GM12878 (cell line): ENCODE measurements at places on chromosomes 2 and 18.

GRCh38 chr2:171735991-171736710 is 48.9 kb downstream of the DYNC1I2 start:
- DNase-seq: no peak

GRCh38 chr2:8984855-8985254 is 18.6 kb downstream of the MBOAT2 start:
- no peak for DNase-seq

DNA sequence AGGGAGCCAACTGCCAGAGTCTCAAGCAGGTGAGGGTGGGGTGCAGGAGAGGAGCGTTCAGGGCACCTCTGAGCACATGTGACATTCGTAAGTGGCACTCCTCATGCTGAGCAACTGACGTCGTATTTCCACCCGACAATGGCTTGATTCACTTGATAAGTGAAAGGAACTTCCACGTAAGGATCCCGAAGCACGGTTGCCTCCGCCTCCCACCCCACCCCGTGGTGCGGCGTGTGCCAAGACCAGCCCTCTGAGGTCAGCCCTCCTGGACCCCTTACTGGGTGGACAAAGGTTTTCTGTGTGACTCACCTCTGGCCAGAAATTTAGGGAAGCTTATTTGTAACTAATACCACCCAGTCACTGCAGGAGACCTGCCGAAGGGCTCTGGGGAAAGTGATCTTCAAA is 59.9 kb downstream of the AGAP1 start:
- DNase-seq: no peak

DNA sequence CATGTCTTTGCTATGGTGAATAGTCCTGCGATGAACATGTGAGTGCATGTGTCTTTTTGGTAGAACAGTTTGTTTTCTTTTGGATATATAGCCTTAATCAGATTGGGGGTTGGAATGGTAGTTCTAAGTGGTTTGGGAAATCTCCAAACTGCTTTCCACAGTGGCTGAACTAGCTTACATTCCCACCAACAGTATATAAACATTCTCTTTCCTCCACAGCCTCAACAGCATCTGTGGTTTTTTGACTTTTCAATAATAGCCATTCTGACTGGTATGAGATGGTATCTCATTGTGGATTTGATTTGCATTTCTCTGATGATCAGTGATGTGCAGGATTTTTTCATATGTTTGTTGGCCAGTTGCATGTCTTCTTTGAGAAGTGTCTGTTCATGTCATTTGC is 112.2 kb upstream of the SESTD1 start:
- no peak for DNase-seq

DNA sequence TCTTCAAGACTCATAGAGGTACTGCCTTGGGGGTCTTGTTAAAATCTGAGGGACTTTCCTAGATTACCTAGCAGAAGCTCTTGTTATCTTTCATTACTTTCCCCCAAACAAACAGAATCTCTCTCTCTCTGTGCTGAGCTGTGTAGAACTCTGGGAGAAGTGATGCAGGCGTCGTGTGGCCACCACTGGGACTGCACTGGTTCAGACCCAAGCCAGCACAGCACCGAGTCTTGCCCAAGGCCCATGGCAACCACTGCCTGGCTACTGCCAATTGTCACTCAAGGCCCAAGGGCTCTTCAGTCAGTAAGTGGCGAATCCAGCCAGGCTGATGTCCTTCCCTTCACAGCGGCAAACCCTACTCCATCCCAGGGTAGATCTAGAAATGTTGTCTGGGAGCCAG is 28.6 kb downstream of the PPP1R1C start:
- DNase-seq: no peak

DNA sequence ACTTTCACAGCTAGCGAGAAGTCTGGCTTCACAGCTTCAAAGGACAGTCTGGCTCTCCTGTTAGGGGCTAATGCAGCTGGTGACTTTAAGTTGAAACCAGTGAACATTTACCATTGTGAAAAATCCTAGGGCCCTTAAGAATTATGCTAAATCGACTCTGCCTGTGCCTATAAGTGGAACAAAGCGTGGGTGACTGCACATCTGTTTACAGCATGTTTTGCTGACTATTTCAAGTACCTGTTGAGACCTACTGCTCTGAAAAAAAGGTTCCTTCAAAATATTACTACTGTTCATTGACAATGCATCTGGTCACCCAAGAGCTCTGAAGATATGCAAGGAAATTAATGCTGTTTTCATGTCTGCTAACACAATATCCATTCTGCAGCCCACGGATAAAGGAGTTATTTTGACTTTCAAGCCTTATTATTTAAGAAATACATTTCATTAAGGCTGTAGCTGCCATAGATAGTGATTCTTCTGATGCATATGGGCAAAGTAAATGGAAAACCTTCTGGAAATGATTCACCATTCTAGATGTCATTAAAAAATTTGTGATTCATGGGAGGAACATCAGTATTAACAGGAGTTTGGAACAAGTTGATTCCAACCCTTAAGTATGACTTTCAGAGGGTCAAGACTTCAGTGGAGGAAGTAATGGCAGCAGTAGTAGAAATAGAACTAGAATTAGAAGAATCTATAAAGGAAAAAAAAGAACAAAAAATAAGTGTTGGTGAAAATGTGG is 48.9 kb downstream of the POLR1A start:
- no peak for DNase-seq

- DNase-seq: no peak
Observed at GRCh38 chr2:240963065-240963867, 35.2 kb upstream of the SNED1 start.

DNA sequence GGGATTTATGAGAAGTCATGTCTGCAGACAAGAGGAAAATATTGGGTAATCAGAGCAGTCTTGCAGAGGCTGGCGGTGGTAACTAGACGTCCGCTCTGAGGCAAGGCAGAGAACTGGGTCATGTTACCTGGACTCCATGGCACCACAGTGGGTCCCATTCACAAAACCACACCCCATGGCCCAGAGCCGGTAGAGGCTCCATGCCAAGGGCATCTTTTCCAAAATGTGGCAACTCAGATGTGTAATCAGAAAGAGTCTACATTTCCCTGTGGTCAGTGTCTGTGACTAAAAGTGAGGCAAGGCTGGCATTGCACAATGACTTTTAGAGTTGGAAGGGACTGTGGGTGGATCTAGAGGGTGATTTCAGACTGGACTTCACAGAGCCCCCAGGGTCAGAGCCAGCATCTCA is 113.1 kb downstream of the MREG start:
- no peak for DNase-seq

GRCh38 chr2:101793277-101793969 is 95.9 kb downstream of the MAP4K4 start:
- DNase-seq: no peak

- no peak for DNase-seq
Observed at GRCh38 chr18:77222464-77222863, 27.2 kb upstream of the GALR1 start.

DNA sequence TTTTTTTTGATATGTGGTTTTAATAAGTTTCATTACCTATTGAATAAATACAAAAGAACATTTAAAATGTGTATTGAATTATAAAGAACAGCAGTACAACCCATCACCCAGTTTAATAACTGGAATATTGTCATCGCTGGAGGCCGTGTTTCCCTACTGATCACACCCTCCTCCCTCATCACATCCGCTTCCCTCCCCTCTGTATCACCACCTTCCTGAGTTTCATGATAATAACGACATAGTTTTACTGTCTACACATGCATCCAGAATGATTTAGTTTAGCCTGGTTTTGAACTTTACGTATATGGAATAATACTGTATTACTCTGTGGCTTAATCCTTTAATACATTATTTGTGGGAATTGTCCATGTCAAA is 2.1 kb downstream of the SERPINB8 start:
- DNase-seq: no peak

DNA sequence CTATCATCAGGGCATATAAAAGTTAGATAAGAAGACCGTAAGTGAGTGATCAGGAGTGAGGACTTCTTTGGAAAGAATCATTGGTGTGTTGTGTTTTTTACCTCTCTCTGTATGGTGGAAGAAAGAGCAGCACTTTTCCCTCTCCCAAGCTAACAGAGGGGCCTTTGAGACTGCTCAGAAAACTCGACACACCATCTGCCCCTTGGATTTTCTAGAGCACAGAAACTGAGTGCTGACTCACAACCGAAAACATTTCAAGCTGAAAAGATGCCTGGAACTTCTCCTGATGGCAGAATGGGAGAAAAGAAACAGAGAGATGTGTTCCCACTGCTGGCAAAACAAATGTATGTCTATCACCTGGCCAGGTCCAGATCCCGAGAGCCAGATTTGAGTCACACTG is 156.6 kb downstream of the DNAH7 start:
- DNase-seq: no peak

DNA sequence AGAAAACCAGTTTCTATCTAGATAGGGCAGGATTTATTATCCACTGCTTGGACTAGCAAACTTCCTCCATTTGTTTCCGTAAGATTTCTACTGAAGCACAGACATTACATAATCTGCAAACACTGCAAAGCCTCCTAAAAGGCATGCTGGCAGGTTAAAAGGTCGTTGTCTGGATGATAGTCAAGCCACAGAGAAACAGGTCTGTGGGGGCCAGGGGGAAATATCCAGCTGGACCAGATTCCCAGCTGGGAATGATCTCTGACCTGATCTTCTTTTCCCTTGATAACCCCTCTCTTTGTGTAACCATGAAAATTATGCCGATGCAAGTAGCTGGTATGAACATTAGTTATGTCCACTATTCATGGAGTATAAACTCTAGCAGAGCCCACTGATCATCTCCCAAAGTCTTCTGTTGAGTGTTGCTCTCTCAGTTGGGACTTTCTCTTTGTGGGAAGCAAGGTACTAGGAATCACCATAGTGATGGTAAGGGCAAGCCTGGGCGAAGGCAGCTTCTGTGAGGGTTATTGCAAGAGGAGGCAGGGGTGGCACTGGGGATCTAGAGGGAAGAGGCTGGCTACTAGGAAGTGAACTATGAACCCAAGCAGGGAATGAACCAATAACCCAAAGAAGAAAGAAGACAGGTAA is 61.3 kb downstream of the GDF7 start:
- DNase-seq: no peak

DNA sequence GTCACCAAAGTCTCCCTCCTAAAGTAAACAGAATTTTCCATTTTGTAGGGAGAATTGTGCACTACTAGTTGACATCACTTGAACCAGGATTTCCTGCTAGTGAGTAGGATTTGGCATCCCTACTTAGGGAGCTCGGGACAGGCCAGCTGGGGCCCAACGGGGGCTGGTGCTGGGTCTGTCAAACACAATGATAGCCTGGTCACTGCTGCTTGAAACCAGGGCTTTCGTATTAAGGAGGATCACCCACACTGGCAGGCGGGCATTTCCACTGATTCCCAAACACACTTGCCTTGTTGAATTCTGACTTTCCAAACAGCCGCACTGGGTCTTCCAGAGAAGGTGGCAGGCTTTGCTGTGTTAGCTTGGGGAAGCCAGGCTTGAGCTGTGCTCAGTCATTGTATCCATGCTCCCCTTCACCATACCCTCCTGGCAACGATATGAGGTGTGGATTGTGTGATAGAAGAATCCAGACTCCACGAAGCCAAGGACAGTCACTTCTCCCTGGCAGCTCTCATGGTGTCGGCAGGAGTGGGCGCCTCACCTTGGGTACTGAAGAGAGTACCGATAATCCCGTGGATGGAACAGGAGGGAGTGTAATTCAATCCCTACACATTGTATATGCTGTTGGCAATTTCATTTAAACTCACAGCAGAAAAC is 7.5 kb downstream of the GDF7 start:
- no peak for DNase-seq

- no peak for DNase-seq
Observed at GRCh38 chr2:219665926-219666325, 38.5 kb downstream of the SLC4A3 start.

GRCh38 chr2:197216361-197216979 is 94.1 kb downstream of the ANKRD44 start:
- peak; percentile 80 for DNase-seq

DNA sequence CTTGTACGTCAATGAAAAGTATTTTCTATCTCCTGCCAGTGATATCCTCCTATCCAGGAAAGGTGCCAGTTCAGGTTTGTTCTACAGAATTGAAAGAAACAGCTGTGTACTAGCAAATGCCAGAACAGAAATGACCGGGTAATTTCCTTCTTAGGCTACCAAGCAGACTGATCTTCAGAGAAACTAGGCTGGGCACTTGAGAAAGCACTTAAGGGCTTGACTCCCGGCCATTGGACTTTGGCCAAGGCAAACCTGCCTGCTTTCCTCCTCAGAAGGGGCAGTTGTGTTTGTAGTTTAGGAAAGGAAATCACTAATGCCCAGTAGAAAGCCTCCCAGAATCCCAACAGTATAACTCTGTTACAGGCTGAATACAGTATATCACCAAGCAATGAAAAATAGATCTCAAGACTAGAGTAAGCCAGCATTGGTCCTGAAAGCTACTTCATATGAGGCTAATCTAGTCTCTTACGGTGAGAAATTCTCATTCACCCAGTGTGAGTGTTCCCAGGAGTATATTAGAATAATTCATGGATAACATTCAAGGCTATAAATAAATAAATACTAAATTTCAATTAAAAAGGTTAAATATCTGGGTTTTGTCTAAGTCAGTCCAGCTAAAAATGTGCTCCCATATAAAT is 43.0 kb upstream of the COL5A2 start:
- DNase-seq: no peak

DNA sequence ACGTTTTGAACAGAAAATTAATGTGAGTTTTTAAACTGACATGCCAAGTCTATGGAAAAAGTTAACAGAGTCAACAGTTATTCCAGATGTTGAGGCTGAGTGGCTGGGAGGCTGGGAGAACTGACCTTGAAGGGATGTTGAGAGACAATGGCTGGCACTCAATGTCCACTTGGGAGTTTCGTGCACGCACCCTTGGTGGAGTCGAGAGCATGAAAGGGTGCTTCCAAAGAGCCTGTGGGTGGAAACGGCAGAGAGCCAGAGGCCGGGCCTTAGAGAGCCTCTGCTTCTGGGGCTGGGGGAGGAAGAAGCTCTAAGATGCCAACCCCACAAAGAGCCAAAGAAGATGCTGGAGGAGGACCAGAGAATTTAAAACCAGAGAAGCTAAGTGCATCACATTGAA is 63.4 kb upstream of the L3MBTL4 start:
- DNase-seq: no peak

GRCh38 chr2:74497777-74498499 is 1.5 kb downstream of the LBX2 start:
- DNase-seq: no peak

- no peak for DNase-seq
Observed at GRCh38 chr2:127891811-127892210, 6.1 kb upstream of the AMMECR1L start.

GRCh38 chr2:127228102-127228501 is 8.0 kb upstream of the CYP27C1 start:
- DNase-seq: no peak

GRCh38 chr18:47964053-47964452 is 33.6 kb upstream of the SMAD2 start:
- DNase-seq: no peak

GRCh38 chr2:234158812-234159211 is 108.3 kb downstream of the SPP2 start:
- no peak for DNase-seq
